ENCODE measurements at places on chromosomes 11 and 22. TPM values are rescaled to one million over a fixed set of nuclear protein-coding genes. Genes with fewer than 3 reads are reported as not detected.

Gene MISFA
- total RNA-seq = 0.19 TPM

Gene ZNF215
- total RNA-seq = 6.8 TPM

Gene MS4A5
- not detected for total RNA-seq

Gene FHIP1B
- total RNA-seq = 10.1 TPM

Gene RIMBP3C
- total RNA-seq = 0.38 TPM

Gene MYOD1
- not detected for total RNA-seq

Gene IL10RA
- total RNA-seq = not detected

Gene KRTAP5-1
- total RNA-seq = not detected

Measured in regular cardiac myocyte (primary cell).